Mucosa of descending colon (tissue), 3 donors: ENCODE measurements at places on chromosomes 4 and X. TPM values are rescaled to one million over a fixed set of nuclear protein-coding genes. Genes with fewer than 3 reads are reported as not detected.
A peak's percentile ranks its signal among the peaks of the same experiment; 100 is the strongest.

GRCh38 chr4:147570616-147571015 lies 46.6 kb upstream of the TMEM184C start:
- no peak for DNase-seq

- DNase-seq = no peak
Measured at GRCh38 chr4:100511896-100512295, 5.9 kb downstream of the EMCN start.

GRCh38 chrX:14528629-14529289 lies 577 bp upstream of the GLRA2 start:
- DNase-seq = peak; percentile 79

GRCh38 chrX:48958635-48959094 lies 1.3 kb upstream of the OTUD5 start:
- DNase-seq = peak; percentile 48

DNA sequence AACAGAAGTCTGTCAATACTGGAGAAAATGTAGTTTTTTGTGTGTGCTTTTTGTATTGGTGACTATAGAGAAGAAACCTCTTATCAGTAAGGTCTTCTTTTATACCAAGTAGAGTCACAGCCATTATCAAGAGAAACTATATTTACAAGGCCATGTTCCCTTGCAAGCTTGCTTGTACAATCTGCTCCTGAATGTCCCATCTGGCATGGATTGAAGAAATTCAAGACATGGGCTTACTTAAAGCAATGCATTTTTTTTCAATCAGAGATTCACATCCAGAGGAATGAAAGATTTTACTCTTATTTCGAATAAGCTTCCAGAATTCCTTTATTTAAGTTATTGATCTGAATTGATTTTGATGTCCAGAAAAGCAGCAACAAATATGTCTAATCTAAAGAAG lies 537.3 kb upstream of the RPS6KA3 start:
- DNase-seq = no peak

GRCh38 chr4:40515037-40515397 lies 114.6 kb downstream of the RBM47 start:
- DNase-seq = no peak

GRCh38 chr4:99861120-99861905 lies 32.9 kb downstream of the LAMTOR3 start:
- no peak for DNase-seq

C4orf54 gene
- not detected for total RNA-seq

DNA sequence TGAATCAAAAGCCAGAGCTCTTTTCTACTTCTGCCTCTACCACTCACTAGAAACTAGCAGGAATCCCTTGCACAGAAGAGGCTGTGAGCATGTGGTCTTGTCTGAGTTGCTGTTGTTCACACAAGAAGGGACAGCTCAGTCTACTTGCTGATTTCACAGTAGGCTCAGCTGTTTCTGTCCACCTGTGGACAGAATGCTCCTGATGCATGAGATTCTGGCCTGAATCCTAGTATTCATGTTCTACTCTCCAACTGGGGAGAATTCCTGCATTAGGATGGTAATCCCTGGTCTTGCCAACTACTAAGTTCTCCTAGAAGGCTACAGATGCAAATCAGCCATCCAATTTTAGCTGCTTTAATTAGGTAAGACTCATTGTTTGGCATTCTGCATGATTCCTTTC lies 112.8 kb downstream of the PPA2 start:
- no peak for DNase-seq

GRCh38 chr4:99722006-99722405 lies 64.4 kb upstream of the C4orf54 start:
- DNase-seq = no peak

GPC3 gene
- total RNA-seq = 2.8 TPM

DNA sequence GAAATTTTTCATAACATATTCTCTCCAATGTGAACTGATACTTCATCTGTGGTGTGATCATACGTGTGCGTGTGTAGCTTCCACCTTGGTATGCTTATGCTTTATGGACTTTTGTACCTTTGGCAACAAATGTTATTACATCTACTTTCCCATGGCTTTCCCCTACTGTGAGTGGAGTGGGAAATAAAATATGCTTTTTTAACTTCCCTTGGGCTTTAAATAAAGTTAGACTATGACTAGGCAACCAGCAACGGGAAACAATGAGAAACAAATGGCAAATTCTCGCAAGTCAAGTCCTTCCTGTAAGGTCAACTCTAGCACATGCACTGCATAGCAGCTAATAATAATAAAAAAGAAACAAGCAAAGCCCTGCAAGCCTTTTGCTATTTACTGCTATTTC lies 205.0 kb upstream of the PDE5A start:
- DNase-seq = no peak

DNA sequence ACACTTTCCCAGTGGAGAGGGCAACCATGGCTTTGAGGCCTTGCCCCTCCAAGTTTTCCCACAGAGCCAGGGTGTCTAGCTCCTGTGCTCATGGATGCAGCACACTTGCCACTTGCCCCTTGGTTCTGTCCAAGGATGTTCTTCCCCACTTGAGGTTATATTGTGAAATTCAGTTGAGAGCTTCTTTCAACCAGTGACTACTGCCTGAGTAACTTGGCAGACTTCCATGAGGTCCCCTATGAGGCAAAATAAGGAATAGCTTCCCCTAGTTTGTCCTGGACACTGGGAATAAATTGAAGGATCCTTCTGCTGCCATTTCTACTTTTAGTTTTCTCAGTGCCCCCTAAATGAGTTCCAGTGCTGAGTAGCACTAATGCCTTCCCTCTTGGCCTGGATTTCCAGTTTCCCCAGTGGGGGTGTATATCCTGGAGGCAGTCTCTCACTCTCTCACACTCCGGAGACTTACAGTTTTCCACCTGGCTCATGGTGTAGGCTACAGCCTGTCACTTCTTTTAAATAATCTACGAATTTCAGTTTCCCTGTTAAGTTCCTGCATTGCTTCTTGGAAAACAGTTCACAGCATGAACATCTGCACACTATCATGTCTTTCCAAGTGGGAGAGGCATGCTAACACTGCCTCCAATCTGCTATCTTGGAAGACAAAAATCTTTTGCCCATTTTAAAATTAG lies 36.4 kb upstream of the ADH4 start:
- DNase-seq = no peak

GRCh38 chrX:123084797-123085196 lies 99.3 kb upstream of the GRIA3 start:
- no peak for DNase-seq

PAGE2 gene
- total RNA-seq = not detected

NPY1R gene
- total RNA-seq = 2.8 TPM

COL25A1 gene
- 0.14 TPM for total RNA-seq

DNA sequence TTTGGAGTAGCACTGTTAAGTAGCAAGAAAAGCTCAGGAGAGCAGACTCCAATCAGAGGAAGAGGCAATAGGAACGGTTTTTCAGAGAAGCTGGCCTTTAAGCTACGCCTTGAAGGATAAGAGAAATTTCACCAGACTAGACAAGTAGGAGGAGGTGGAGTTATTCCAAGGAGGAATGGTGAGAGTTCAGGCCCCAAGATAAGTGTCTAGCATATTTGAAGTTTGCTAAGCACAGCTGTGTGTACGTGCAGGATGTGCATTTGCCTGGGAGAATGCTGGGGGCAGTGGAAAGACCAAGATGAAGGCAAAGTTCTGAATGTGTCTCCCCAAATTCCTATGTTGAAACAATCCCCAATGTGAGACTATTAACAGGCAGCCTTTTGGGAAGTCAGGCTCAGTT lies 91.6 kb downstream of the SOWAHB start:
- no peak for DNase-seq

SCD5 gene
- 2.8 TPM for total RNA-seq

GRCh38 chrX:37779857-37780256 lies at the start of gene CYBB:
Gene CYBB (plus strand): TSS chrX:37780059. CDS start chrX:37780078, 19 bp downstream.
- DNase-seq = no peak

DNA sequence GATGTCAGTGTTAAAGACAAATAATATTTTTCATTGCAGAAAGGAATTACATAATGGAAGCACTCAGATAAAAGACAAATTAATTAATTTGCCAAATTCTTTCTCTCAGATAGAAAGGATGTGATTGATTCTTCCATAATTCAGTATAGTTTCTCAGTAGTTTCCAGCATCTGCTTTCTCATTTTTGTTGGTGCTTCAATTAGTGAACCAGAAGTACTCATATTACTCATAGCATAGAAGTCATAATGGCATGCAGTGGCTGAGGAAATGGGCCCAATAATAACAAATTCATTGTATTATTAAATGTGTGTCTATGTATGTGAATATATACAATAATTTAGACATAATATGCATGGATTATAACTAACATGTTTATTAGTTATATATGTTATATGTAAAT lies 393.3 kb upstream of the TRAM1L1 start:
- no peak for DNase-seq

DNA sequence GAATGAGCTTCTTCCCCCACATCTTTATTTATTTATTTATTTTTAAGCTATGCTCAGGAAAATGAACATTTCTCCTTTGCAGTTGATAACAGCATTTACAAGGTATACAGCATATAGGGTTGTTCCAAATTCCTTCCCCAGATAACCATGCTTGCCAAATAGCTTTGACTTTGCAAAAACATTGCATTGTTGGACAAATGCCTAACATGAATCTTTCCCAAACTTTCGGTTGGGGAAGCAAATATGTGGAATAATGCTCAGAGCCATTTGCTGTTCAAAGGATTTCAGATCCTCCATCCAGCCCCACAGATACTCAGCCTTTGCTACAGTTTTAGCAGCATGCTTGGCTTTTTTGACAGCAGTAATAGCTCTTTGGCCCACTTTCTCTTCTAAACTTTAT lies 127.2 kb upstream of the AGA start:
- no peak for DNase-seq

- DNase-seq = no peak
Measured at GRCh38 chr4:184306949-184307348, 89.3 kb upstream of the ENPP6 start.

NONO gene
- total RNA-seq = 218 TPM

GRCh38 chr4:108851366-108851765 lies 88.5 kb upstream of the ETNPPL start:
- DNase-seq = no peak
